Activated CD4-positive, alpha-beta T cell treated with anti-CD3 and anti-CD28 coated beads for 4 hours (primary cell): ENCODE measurements at places on chromosomes 5 and 9.
A peak's percentile ranks its signal among the peaks of the same experiment; 100 is the strongest.

GRCh38 chr9:28050046-28050445, 476.8 kb upstream of the C9orf72 start:
- DNase-seq, result no peak

- no peak for DNase-seq
These were observed 5.4 kb downstream of the GOLM1 start for GRCh38 chr9:86093788-86094555.

- DNase-seq, result no peak
These were observed 50.7 kb downstream of the MSX2 start for GRCh38 chr5:174775081-174775480.

- no peak for DNase-seq
These were observed 45.2 kb downstream of the RNF130 start for GRCh38 chr5:180026320-180026719.

DNA sequence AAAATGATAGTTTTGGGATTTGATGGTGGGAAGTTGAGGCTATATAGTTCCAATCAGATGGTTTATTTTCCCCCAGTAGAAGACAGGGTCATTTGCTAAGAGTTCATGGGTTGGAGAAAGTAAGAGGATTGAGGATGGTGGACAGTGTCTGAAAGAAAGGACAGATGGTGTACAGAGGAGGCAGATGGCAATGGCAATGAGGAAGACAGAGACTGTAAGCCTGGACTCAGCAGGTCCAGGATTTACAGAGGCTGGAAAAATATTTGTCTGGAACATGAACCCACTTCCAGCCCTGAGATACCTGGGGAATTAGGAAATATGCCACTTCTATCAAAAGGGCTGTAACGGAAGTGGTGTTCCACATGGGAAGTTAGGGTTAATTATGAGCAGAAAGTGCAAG, 84.5 kb downstream of the PCSK1 start:
- DNase-seq, result no peak

DNA sequence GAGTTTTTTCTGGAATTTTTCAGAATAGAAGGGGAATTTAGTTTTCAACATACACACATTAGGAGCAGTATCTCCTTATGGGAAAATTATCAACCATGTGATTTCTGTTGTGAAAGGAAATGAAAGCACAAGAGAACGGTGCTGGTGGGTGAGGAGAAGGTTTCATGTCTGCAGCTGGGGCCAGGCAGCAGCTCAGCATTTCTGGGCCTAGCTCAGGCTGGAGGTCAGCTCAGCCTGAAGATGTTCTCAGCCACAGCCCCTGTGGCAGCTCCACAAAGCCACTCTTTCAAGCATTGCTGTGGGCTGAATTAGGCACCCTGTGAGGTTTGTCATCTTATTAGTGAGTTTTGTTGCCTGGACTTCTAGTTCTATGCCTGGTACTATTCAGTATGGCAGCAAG, 90.3 kb downstream of the DIRAS2 start:
- DNase-seq, result no peak

- DNase-seq, result no peak
These were observed 27.7 kb downstream of the LHX6 start for GRCh38 chr9:122200960-122201595.

DNA sequence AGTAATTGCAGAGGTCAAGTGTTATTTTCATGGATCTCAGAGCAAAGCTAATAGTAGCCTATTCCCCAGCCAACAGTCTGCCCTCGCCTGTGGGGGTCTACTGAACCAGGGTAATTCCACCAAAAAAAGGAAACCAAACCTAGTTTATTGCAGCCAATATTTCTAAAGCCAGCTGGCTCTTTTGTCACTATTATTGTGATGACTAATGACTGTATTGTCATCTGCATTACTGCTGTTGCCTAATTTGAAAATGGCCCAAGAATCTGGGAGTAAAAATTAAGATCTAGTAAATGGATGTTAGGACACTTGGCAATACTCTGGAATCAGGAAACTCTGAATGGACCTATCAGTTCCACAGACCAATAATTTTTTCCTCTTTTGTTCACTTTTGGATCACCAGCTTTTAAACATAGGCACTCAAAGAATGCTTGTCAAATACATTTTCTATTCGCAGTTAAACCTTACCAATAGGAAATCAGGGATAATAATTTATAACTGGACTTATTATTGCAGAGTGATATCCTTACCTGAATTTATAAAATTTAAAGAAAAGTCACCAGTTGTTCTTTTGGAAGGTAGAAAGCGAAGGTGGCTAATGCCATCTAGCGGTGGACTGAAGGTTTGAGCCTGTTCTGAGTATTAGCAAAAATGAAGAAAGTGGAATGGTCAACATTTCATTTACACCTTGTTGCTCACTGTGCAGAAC, 69.2 kb downstream of the SYK start:
- DNase-seq, result peak; percentile 21

GRCh38 chr9:5900622-5901021, 9.9 kb downstream of the MLANA start:
- no peak for DNase-seq

DNA sequence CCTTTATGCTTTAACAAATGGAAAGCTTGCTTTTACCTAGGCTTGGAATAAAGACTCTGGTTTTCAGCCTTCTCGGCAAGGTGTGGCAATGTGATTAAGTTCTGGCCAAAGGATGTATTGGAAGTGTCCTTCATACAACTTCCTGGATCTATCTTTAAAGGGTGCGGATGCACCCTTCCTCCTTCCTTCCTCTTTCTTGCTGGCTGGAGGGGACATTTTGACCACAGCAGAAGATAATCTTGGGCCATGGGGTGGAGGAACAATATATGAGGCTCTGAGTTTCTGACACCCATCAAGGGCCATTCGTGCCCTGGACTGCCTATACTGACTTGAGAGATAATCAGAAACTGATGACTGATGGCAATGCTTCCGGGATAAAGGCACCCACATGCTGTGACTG, 145.7 kb downstream of the ACER2 start:
- DNase-seq, result no peak

GRCh38 chr5:37631939-37632338, 207.9 kb downstream of the GDNF start:
- no peak for DNase-seq

- no peak for DNase-seq
These were observed 171.7 kb downstream of the ATPSCKMT start for GRCh38 chr5:10077791-10078545.

GRCh38 chr9:19255112-19255511, 24.6 kb downstream of the DENND4C start:
- DNase-seq, result no peak

GRCh38 chr9:95640336-95640735, 123.6 kb upstream of the PTCH1 start:
- no peak for DNase-seq

- no peak for DNase-seq
These were observed 42.9 kb downstream of the ITGA1 start for GRCh38 chr5:52830650-52831049.

DNA sequence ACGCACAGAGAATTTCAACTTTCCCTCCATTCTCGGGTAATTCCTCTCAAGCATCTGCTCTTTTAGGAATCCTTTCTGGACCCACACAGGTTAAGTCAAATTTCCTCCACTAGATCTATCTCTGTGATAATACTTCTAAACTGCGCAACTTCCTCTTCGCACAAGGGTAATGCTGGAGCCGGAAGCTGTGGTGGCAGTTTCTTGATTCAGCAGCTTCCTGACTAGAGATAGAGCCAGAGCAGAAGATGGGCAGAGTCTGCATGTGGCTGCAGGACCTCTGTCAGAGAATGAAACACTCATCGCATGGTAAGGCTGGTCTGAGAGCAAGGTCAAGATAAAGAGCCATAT, 11.1 kb upstream of the CDC42SE2 start:
- DNase-seq, result peak; percentile 75

GRCh38 chr9:15369238-15369637, 53.4 kb upstream of the SNAPC3 start:
- no peak for DNase-seq

GRCh38 chr5:138706655-138707480, 46.4 kb upstream of the CTNNA1 start:
- DNase-seq, result no peak

DNA sequence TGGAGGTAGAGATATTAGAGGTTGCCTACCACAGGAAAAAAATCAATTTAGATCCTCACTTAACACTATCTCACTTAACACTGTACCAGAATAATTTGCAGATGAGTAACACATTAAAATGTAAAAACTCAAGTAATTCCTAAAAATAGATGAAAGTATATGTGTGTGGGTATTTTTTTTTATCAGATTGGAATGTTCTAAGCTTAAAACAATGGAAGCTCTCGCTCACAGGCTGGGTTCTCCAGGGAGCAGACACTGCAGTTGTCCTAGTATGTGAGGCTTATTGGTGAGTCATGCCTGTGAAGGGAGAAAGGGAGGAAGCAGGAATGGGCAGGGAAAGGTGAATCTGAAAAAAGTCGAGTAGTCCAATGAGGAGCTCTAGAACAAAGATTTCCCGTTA, 181.3 kb upstream of the ZNF608 start:
- DNase-seq, result no peak

- no peak for DNase-seq
These were observed 542.3 kb downstream of the PDE4D start for GRCh38 chr5:59351076-59351794.

GRCh38 chr5:175494264-175495183, 16.2 kb downstream of the SFXN1 start:
- peak; percentile 9 for DNase-seq
